Substantia nigra (tissue), 51 donors: ENCODE measurements at places on chromosomes 1 and 21.

GRCh38 chr1:246091477-246091876 lies 415.6 kb downstream of the SMYD3 start:
- no peak for DNase-seq

DNA sequence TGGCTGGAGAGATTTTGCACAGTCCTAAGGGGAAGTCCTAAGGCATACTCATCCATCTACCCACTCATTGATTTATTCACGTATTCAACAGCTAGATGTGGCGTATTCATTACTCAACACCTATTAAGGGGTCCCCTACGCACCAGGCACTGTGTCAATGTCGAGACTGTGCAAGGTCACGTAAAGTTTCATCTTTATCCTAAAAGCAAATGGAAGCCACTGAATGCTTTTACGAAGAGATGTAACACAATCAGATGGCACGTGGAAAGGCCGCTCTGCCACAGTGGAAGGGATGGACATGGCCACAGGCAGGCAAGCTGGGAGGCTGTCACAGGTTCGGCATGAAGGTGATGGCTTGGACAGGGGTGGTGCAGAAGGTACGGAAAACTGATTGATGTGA lies 66.3 kb upstream of the ZBTB18 start:
- no peak for DNase-seq

DNA sequence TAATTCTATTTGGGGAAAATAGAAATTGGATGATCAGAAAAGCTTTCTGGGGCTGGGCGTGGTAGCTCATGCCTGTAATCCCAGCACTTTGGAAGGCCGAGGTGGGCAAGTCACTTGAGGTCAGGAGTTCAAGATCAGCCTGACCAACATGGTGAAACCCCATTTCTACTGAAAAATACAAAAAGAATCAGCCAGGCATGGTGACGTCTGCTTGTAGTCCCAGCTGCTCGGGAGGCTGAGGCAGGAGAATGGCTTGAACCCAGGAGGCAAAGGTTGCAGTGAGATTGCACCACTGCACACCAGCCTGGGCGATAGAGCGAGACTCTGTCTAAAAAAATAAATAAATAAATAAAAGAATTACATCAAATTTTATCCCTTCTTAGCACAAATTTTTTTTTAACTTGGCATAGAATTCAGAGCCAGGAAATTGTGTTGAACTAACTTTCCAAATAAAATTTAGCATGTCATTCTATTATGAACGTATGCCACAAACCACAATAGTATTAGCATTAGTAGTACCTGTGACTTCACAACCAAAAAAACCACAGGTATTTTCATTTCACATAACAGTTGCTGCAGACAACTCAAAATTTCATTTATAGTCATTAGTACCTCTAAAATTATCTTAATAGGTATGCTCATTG lies 4.5 kb upstream of the ANKRD13C start:
- DNase-seq, result no peak

DNA sequence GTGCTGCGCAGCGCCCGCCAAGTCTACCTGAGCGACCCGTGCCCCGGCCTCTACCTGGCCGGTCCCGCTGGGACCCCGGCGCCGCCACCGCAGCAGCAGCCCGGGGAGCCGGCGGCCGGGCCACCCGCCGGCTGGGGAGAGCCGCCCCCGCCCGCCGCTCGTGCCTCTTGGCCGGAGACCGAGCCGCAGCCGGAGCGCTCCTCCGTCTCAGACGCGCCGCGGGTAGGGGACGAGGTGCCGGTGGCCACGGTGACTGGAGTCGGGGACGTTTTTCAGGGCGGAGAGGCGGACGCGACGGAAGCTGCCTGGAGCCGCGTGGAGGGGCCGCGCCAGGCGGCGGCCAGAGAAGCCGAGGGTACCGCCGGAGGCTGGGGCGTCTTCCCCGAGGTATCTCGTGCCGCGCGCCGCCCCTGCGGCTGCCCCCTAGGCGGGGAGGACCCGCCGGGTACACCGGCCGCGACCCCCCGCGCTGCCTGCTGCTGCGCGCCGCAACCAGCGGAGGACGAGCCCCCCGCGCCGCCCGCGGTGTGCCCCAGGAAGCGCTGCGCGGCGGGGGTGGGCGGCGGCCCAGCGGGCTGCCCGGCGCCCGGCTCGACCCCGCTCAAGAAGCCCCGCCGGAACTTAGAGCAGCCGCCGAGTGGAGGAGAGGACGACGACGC lies 646 bp downstream of the IER5 start:
- DNase-seq, result peak; percentile 24
